ENCODE measurements at places on chromosomes 12 and 14.

DNA sequence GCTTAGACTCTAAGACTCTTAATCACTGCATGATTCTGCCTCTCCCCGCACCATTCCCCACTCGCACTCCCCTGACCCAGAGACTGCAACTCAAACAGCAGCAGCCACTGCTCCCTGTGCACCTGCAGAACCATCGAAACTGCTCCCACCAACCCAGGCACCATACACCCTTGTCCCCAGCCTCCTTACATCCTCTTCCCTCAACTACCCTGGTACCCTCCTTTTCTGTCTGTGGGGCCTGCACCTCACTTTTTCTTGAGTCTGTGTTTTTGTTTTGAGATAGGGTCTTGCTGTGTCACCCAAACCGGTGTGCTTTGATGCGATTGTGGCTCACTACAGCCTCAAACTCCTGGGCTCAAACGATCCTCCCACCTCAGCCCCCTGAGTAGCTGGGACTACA, 69.4 kb downstream of the RNFT2 start:
- DNase-seq = no peak

DNA sequence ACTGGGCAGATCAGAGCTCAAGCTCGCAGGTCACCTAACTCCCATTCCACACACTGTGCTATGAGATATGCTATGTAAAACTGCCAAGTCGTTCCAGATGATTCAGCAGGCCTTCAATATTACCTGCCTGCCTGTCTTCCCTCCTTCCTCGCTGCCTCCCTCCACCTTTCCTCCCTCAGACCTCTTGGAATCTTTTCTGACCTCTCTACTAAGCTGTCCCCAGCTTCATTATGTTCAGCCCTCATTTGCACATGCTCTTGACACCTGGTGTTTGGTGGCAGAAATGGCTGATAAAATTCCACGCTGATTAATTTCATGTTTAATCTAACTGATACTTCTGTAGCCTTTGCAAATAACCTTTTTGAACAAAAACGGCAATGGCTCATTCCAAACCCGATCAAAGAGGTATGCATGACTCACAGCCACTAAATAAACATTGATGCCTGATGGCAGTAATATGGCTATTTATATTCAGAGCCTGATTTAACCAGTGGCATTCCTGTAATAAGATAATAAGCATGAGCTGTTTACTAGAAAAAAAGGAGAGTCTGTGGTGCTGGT, 130.8 kb upstream of the EGLN3 start:
- DNase-seq = no peak

DNA sequence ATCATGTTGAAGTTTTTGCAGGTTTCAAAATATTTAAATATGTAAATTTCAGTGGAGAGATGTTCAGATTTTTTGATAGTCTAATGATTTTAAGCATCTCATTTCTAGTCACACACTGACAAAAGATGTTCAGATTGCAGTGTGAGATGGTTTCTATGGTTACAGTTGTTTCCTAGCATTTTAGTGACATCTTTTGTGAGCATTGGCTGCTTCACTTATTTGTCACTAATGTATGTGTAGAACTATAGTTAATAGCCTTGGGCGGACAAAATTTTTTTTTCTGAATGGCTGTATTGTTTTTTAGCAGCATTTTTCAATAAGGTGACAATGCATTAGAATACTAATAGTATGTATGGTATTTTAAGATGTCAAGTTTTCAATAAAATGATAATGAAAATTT, 315.6 kb upstream of the PRKD1 start:
- DNase-seq = no peak

DNA sequence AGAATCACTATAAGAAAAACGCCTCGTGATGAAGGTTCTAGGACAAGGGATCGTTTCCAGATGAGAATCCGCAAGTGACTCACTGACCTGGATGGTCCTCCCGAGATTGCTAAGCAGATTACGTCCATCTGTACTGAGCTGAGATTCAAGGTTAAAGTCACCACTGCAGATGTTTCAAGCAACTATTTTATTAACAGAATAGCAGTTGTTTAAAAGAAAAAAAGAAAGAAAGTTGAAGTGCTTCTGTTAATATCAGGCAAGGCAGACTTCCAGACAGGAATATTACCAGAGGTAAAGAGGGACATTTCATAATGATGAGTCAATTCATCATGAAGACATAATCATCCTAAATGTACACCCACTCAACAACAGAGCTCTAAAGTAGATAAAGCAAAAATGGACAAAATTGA, 17.9 kb downstream of the PXN start:
- no peak for DNase-seq

DNA sequence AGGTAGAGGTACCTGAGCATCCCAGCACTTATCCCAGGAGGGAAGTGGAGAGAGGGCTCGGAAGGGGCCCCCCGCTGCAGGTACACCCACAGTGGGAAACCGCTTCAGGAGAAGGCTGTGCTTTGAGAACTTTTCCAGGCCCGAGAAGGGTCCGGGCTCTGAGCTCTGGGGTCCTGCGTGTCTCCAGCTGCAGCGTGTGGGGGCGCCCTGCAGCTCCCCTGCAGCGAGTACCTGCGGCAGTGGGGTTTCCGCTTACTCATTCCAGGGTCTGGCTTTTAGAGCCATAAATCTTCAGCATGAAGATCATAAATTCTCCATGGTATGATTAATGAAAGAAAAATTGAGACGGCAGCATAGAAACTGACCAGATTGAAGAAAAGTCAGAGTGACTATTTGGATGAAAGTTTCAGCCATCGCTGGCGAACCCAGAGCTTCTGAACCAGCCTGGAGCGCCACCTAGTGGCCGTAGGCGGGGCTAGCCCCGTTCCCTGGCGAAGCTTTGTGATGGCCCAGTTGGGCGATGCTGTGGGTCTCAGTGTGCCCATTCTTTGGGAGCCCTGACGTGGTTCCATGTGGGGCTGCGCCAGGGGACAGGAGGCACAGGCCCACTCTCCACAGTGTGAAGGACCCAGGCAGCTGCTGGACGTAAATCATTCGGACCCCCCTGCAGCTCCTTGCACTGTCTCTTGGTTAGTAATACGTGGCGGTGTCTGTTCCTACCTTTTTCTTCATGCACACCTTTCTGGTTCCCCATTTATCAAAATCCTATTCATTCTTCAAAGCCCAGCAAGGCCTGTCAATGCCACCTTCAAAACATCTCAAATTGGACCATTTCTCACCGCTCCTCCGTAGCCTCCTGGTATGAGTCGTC, 198.2 kb downstream of the TSPAN9 start:
- peak; percentile 11 for DNase-seq

GRCh38 chr12:118402251-118402650, 25.9 kb downstream of the SUDS3 start:
- peak; percentile 18 for DNase-seq

- no peak for DNase-seq
These were observed 115.8 kb upstream of the CCDC198 start for GRCh38 chr14:57609192-57610075.

GRCh38 chr12:58616618-58617017, 303.7 kb downstream of the LRIG3 start:
- no peak for DNase-seq

DNA sequence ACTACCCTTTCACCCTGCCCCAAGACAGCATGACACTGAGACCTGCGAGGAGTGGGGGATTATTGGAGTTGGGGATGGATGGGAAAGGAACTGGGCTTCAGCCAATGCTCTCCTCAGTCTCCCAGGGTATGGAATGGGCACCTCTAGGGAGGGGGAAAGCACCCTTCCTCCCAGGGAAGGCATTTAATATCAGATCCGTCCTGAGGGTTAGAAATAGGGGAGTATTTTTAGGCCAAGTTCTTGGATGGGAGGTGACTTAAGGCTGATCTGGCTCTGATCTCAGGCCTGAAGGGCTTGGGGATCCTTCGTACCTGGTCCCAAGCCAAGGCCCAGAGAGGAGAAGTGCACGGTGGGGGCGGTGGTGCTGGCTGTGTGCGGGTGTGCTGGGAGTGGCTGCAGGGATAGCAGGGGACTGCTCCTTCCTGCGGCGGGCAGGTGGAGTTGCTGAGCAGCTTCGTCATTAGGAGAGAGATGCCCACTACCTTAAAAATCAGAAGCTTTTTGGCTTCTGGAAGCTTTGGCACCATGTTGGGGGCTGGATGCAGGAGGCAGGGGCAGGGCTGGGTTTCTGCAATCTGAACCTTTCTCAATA, 7.0 kb upstream of the CEBPE start:
- no peak for DNase-seq

- no peak for DNase-seq
These were observed 198.2 kb upstream of the CNOT2 start for GRCh38 chr12:70045036-70045435.

DNA sequence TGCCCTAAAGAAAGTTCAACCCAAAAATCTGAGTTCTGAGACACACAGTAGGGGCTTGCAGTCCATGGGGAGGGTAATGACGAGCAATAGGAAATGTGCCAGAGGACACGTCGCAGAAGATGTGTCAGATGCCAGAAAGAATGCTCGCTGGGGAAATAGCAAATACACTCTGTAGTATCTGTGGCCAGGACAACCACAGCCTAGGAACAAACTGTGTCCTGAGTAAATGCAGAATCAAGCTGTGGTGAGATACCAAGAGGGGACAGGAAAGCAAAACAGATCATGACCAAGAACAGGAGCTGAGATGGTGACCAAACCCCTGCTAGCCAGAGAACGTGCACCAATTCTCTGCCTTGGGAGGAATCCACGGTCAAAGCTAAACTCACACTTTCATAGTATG, 9.1 kb downstream of the CRACR2A start:
- no peak for DNase-seq

- no peak for DNase-seq
These were observed 13.3 kb upstream of the RGS6 start for GRCh38 chr14:71918955-71919354.

GRCh38 chr12:26697217-26697616, 135.8 kb downstream of the ITPR2 start:
- no peak for DNase-seq

DNA sequence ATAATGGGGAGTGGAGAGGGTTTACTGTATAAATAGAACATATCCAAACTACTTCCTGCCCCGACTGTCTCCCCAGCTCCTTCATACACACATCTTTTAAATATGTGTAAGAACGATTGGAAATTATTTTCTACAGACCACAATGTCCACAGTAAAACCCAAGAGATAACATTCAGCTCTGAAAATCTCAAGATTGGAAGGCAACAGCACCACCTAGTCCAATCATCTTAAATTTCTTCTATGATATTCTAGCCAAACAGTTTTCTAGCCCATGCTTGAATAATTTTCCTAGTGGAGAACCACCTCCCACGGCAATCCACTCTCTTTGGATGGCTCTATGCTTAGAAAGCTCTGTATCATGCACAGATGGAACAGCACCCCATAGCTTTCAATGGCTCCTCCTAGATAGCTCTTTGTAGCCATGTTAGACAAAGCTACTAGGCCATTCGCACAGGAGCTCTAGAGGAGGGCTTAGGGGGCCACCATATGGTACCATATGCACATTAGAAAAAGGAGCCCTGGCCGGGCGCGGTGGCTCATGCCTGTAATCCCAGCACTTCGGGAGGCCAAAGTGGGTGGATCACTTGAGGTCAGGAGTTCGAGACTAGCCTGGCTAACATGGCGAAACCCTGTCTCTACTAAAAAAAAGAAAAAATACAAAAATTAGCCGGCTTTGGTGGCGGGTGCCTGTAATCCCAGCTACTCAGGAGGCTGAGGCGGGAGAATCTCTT, 18.1 kb downstream of the VDR start:
- DNase-seq = no peak

GRCh38 chr12:238116-238515, 24.2 kb upstream of the SLC6A12 start:
- no peak for DNase-seq

GRCh38 chr12:69329669-69330428, 18.3 kb upstream of the LYZ start:
- no peak for DNase-seq

DNA sequence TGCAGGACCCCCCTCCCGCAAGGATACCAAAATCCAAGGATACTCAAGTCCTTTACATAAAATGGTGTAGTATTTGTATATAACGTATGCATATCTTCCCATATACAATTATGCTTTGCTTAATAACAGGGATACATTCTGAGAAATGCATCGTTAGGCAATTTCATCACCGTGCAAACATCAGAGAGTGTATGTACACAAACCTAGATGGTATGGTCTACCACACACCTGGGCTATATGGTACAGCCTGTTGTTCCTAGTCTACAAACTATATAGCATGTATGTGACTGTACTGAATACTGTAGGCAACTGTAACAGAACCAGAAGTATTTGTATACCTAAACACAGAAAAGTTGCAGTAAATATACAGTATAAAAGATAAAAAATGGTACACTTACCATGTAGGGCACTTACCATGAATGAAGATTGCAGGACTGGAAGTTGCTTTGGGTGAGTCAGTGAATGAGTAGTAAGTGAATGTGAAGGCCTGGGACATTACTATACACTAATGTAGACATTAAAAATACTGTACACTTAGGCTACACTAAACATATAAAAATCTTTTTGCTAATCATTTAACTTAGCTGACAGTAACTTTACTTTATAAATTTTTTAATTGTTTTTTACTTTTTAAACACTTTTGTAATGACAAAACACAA, 141.1 kb downstream of the SLC41A2 start:
- no peak for DNase-seq

DNA sequence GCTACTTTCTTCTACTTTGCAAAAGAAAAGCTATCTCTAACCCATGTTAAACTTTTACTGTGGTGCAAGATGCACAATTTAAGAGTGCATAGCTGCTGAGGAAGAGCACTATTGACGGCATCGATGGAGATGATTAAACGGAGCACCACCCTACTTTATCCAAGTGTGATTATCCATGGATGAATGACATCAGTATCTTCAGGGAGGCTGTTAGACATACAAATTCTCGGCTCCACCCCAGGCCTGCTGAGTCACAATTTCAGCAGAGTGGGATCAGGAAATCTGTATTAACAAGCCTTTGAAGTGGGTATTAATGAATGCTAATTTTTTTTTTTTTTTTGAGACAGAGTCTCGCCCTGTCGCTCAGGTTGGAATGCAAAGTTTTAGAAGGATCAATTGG, 16.2 kb downstream of the SLC2A14 start:
- DNase-seq = no peak

DNA sequence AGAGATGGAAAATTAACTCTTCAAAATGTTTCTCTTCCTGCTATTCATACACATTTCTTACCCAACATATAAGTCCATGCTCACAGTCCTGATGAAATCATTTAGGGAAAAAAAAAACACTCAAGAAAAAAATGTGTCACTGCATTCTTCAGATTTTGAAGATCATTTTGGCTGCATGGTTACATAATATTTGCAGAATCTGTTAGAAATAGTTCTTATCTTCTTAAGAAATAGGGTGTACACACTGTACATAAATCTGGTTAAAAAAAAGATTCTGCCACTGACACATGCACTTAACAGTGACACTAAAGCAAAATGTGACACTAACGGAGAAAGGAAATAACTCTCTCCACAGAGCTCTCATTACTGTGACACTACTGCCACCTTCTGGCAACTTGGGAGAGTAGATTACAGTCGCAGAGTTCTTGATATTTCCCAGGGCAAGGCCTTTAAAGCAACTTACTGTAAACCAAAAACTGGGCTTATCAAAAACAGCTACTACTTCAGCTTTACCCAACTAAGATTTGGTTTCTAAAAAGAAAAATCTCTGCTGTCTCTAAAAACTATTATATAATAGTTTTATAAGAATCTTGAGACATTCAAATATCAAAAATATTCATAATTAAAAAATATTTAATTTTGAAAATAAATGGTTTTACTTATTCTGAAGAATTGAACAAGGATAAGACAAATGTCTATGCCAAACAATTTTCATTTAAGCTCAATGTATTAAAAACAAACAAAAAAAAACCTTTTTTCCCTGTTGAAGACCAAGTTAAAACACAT, 65.0 kb downstream of the SETD3 start:
- no peak for DNase-seq

GRCh38 chr14:22493753-22494152, 95.3 kb downstream of the DAD1 start:
- no peak for DNase-seq

- DNase-seq = no peak
These were observed 160.7 kb upstream of the LRFN5 start for GRCh38 chr14:41446008-41446407.
